Right forelimb (tissue), 1 donor: ENCODE measurements at places on chromosomes 16 and 17.

- DNase-seq, result no peak
Measured at GRCh38 chr16:26645614-26646013, 421.1 kb upstream of the C16orf82 start.

GRCh38 chr17:44078412-44078811 lies 7.9 kb downstream of the G6PC3 start:
- DNase-seq, result no peak

- DNase-seq, result no peak
Measured at GRCh38 chr17:75996665-75997590, 3.7 kb upstream of the CDK3 start.

GRCh38 chr16:72179204-72179970 lies 7.4 kb upstream of the PMFBP1 start:
- no peak for DNase-seq

DNA sequence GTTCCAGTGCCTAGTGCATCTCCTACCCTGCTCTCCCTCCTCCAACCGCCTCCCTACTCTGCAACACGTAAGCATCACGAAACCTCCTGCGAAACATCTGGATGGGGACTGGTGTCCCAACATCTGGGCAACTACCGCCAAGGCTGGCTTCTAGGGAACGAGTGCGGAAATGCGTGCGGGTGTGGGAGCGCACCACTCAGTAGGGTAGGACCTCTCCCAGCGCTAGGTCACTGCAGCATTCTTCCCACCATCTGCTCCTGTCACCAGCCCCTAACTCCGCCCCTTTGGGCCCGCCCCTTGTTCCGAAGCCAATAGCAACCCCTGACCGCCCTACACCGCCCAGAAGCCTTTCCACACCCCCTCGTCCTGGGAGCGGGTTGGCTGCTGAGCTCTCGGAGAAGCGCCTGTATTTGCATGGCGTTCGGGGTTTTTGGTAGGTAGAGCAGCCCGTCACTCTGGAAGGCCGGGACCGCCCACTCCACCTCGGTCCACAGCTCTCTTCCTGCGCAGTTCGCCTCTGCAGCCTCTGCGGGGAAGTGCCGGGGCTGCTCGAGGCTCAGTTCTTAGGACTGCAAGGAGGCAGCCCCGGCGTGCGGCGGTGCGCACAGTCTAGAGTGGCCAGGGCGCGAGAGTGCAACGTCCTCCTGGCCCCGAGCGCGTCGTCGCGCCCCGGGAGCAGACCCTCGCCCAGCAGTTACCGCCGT lies at the start of gene HS3ST3B1:
Gene HS3ST3B1, plus strand, starts transcription at position 507 of the 704 bp plus-strand sequence. CDS start 438 bp downstream, outside the sequence.
- peak; percentile 99 for DNase-seq

- no peak for DNase-seq
Measured at GRCh38 chr16:76511203-76511602, 234.0 kb downstream of the CNTNAP4 start.

DNA sequence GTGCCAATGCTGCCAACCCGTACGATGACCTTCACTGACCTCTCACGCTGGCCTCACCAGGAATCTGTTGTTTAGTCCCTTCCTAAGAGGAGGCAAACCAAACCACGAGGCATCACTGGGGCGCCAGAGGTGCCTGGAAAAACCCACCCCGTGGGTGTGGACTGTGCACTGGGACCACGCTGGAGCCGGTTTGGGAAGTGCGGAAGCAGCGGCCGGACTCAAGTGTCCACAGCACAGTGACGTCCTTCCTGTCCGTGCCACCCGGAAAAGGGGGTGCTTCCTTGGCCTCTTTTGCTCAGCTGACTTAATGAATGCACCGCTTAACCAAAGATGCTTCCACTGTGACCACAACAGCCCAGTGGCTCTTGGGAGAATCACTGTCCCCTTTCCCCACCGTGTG lies 9.0 kb upstream of the KIF19 start:
- DNase-seq, result no peak

- no peak for DNase-seq
Measured at GRCh38 chr17:55320594-55321426, 56.0 kb downstream of the HLF start.

DNA sequence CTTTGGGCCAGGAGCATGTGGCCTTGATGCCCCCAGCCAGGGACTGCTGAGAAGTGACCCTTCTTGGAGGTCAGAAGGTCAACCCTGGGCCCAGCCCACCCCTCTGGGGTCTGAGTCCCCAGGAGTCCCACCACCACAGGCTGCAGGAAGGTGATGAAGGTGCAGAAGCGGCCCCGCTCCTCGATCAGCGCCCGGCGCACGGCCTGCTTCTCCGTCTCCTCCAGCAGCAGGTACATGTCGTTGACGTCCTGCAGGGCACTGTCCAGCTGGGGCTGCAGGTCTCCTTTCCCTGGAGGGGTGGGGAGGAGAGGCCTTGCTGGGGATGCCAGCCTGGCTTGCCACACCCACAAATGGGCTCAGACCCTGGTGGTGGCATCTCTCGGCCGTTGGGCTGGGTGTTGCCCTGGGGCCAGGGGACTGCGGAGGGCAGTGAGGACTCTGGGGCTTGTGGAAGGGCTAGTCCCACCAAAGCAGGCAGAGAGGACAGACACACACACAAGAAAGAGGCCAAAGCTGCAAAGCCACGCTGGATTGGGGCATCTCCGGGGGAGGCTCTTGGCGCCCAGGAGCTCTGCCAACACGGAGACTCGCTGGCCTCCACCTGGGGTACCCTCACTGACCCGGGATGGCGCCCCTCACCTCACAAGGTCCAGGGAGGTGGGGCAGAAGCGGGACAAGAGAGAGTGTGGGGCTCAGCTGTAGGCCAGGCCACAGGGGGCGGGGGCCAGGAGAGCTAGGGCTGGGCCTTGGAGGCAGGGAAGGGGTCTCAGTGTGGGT lies 7.5 kb downstream of the MTSS2 start:
- DNase-seq, result peak; percentile 41

- DNase-seq, result no peak
Measured at GRCh38 chr16:11384956-11385586, 39.8 kb downstream of the RMI2 start.

DNA sequence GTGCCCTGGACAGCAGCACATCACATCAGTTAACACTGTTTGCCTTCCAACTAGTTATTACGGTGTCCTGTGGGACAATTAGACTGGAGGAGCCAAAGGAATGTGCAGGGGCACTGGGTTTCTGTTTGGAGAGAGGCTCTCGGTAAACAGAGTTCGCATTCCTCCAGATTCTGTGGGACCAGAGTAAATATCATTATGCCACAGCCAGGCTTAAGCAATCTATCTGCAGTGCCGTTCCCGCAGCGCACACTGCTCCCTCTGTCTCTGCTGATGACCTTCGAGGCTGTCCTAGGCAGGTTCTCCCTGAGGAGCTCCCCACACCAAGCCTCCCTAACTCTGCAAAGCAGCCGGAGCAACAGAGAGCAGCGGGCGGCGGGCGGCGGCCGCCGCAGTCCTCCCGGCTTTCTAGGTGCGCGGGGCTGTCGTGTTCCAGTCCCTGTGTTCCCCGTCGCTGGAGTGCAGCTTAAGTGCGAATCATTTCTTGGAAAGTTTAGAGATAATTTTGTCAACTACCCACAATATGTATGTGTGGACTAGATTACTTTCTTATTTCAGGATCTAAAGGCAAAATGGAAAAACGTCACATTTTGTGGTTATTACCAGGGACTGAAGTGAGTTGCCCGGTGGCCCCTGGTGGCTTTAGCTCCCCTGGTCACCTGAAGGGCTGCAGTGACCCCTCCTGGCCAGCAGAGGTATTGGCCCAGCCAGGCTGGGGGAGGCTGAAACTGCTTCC lies 43.3 kb downstream of the PGS1 start:
- DNase-seq, result peak; percentile 85

- no peak for DNase-seq
Measured at GRCh38 chr16:50198802-50199403, 45.8 kb downstream of the TENT4B start.

DNA sequence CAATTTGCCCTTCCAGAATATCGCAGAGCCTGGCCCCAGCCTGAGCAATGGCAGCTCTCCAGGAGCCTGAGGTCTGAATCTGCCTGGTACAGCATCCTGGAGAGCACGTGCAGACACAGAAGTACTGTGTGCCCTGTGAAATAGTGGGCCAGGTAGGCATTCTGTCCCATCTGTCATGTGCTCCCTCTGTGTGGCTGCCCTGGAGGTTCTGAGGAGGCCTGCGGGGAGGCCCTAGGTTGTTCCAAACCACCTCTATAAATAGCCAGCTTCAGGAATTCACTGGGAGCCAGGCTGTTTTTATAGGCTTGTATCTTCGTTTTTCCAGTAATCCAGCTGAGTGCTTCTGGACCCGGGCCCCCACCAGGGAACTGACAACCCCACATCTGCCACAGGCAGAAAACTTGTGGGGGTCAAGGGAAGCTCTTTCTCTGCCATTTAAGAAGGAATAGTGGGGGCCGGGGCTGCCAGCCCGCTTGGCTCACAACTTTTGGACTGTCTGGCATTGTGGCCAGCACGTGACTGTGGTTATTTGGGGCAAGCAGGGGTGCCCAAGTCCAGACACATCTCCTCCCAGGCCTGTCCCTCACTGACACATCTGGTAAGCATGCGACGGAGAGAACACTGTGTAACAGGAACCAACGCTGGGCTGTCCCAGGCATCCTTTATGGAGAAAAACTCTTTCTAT lies 356.3 kb upstream of the TNRC6C start:
- peak; percentile 70 for DNase-seq

DNA sequence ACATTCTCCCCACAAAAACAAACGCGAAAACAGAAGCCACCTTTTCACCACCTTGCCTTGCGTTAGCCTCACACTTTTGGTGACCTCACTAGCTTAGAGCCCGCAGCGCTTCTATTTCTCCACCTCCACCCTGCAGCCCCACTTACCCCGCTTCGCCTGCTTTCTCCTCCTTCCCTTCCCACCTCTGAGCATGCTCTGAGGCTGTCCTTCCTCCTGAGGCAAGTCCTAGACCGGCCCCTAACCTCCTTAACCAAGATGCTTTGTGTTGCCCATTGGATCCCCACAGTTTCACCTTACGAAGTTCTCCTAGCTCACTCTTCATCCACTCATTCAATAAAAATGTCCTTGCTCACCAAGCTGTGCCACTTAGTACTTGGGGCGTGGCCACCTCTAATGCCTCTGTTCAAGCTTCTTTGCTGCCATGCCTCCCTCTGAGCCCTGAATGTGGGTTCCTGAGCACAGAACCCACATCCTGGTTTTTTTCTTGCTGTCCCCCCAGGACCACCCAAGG lies 1.3 kb downstream of the GNGT2 start:
- DNase-seq, result no peak

DNA sequence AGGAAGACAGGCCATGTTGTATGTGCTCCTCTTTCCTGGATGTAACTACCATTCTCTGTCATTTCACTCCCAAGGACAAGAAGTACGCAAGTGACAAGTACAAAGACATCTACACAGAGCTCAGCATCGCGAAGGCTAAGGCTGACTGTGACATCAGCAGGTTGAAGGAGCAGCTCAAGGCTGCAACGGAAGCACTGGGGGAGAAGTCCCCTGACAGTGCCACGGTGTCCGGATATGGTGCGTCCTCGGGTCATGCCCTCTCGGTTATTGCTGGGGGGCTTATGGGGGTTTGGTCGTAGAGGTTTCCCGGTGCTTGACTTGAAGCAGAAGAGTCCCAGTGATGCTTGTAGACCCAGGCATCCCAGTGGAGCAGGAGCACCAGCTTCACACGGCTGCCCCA lies 29.0 kb downstream of the PLD6 start:
- DNase-seq, result no peak

DNA sequence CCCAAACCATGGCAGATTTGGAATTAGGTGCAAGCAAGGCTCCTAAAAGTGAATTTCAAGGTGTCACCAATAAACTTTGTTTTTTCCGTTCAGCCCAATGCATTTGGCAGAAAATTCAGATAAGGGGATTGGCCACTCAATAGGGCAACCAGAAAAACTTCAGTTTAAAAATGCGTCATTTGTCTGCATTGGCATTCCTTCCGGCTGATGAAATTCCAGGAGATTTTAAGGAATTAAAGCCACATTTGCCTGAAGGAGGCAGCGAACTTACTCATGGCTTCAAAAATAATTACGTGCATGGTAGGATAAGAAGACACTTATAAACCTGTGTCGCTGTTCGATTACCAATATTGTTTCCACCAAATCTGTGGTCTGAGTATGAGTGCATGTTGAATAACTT lies 151.9 kb downstream of the SALL1 start:
- DNase-seq, result no peak

DNA sequence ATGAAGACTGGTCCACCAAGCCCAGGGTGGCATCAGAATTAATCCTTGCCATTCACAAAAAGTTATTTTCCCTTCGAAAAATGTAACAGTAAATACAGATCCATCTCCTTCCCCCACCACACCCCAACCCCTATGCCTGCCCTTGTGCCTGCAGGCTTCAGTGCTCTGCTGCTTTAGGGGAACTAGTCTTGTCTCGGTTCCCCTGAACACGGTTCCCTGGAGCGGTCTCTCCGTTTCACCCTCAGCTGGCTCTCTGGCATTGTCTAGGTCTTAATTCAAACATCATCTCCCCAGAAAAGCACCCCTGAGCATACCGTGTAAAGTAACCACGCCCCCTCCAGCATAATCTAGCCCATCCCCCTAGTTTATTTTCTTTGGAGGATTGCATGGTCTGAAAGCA lies 25.8 kb downstream of the EMP2 start:
- DNase-seq, result no peak

DNA sequence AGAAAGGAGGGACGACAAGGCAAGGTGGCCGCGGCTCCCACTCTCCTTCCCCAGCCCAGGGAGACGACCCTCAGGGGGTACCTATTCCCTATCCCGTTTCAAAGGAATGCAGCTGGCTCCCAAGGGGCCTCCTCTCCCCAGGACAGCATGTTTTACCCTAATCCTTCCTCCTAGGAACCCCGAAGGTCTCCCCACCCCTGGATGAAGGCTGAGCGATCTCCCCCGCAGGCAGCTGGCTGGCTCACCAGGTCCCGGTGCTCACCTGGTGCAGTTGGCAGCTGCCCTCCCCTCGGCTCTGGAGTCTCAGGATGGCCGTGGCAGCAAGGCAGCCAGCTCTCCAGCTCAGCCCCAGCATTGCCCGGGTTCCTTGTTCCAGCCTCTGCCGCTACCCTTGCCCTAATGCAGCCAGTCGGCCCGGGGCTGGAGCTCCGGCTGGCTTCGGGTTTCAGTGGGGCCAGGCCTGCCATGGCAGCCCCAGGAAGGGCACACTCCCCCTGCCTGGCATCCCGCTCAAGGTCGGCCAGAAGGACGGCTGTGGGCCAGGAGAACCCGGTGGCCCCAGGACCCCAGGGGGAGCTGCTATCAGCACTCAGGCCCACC lies 4.6 kb downstream of the CLUH start:
- DNase-seq, result no peak
